ENCODE measurements at places on chromosomes 6 and 20.

DNA sequence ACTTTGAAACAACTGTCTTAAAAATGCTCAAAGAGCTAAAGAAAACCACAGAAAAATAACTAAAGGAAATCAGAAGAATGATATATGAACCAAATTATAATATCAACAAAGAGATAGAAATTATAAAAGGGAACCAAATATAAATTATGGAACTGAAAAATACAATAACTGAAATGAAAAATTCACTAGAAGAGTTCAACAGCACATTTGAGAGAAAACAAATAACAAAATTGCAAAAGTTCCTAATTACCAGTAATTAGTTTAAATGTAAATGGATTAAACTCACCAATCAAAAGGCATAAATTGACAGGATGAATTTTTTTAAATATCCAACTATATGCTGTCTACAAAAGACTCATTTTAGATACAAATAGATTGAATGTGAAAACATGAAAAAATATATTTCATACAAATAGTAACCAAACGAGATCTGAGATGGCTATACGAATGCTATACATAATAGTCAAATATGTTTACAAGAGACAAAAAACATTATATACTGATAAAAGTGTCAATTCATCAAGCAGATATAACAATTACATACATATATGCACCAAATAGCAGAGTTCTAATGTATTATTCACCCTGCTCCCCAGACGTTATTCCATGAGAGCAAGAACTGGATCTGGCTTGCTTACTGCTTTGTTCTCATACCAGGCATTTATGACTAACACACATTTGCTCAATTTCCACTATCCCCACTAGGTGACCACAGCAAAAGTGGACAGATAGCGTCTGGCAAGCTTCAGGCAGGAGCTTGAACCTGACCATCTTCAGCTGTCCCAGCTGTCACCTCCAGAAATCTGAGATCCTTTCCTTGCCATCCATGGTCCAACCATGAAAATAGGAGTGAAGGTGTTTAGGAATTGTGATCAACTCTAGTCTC lies 72.4 kb upstream of the SIRPA start:
- DNase-seq = no peak

- peak; percentile 24 for DNase-seq
Observed at GRCh38 chr6:149450679-149451375, 34.0 kb downstream of the ZC3H12D start.

DNA sequence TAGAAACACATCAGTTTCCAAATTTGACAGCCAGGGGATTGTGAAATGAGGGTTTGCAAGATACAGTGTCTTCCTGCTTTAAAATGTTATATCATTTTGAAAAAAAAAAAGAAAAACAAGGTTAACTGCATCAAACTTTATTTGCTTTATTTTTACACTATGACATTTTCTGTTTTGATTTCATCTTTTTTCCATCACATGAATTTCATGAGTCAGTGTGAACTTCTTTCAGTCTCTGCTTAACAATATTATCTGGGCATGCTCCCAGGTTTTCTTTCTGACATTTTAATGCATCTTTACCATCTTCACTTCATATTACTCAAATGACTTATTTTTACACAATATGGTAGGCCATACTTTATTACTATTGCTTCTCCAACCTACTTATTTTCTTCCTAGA lies 1.9 kb downstream of the NCOA7 start:
- no peak for DNase-seq

DNA sequence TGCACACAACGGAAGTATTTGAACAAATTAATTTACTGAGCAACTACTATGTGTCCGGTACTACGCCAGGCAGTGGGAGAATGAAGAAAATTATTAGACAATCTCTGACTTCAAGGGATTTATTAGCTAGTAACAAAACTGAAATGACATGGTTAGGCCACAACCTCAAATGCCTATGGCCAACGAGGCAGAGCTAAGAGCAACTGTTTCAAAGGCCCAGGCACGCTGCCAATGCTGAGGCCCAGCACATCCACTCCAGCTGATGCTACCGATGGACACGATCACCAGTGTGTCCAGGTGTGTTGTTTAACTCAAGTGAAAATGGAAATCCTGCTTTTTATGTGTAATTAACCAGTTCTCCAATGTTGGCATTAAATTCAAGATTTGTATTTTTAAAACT lies 420.9 kb downstream of the PRKN start:
- DNase-seq = no peak

DNA sequence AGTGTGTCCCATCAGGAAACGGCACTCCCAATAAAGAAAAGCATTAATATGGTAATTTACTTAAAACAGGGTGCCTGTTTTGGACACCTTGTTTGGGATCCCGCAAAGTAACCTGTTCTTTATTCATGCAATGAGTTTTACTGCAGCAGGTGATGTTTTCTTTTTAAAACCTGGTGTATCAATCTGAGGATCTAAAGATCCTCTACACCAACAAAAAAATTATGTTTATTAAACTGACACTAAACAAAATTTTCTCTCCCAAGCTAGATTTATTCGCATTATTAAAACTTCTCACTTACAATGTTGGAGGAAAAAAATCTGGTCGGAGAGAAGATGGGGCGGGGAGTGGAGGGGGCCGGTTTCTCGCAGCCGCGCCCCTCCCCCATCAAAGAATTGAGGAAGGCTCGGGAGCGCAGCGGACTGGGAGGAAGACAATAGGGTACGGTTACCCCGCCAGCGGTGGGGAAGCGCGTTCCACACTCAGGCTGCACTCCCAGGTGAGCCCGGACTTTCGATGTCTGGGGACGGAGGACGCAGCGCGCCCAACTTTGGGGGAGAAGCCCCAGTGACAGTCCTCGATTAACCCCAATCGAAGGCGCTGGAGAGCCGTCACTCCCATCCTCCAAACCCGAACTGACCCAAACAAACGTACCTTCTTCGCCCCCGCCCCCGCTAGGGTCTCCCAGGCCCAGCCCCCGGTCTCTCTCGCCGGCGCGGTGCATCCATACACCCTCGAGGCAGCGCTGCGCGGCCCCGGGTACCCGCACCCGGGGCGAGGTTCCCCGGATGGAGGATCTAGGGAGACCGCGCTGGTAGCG lies 1.3 kb downstream of the CD24 start:
- DNase-seq = no peak

DNA sequence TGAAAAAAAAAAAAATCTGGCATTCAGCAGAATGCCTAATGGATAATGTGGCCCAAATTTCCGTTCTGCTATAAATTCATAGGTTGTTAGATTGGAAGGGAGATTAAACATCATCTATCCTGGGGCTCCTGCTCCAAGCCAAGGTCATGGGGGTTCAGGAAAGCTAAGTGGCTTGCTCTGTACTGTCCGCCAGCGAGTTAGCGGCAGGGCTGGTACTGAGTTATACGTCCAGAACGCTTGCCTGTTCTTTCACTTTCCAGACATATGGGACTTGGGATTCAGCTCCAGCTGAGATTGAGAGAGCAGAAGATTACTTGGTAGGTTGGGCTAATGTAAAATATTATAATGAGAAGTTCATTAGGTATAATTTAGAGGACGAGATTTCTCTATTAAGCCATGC lies 858 bp downstream of the RWDD1 start:
- peak; percentile 17 for DNase-seq

DNA sequence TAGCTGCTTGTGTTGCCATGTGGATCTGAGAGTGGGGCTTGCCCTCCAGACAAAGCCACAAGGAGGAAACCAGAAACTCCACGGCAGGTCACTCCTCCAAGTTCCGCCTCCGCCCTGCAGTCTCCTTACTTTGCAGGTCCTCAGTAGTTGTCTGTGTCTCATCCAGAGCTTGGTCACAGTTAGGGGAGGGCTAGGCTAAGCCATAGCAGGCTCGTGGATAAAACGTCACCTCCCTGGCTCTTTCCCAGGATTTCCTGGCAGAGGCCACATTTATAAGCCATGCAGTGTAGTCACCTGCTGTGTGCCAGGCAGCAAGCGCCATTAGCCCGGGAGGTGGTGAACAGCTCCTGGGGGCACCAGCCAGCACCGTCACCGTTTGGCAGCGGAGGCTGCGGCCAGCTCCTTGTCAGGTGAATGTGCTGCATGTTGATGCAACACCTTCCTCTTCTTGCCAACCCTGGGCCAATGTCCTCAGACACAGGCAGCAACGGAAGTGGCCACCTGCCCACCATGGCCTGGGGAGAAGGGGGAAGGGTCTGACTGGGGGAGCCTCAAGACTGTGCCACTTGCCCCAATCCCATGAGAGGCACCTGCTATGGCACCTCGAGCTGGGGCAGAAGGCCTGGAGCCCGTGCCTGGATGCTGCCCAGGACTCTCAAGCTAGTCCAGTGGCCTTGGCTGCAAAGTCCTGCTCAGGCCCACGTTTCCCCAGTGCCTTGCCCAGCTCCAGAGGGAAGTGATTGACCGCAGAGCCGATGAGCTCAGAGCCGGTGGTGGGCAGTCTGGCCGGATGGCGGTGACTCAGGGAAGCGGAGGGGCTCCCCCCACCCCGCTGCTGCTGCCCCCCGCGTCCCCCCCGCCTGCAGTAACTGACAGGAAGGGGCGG lies 39.0 kb upstream of the SLCO4A1 start:
- DNase-seq = no peak

- DNase-seq = no peak
Observed at GRCh38 chr20:50460115-50460607, 50.0 kb upstream of the PTPN1 start.

GRCh38 chr6:129659590-129660345 lies 50.2 kb downstream of the ARHGAP18 start:
- no peak for DNase-seq

DNA sequence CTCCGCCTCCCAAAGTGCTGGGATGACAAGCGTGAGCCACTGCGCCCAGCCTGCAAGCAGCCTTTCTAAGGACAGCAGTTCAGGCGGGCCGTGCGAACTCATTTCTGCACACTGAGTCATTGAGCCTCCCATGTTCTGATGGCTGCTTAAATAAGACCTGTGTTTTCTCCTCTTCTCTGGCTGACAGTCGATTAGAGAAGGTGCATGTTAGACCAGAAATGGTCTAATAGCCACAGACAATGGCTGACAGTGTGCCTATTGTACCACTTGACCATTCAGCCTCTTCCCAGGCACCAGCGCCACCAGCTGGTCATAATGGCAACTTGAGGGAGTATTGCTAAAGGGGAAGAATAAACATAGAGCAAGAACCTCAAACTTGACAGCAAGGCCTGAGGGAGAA lies 6.2 kb downstream of the CST11 start:
- no peak for DNase-seq

GRCh38 chr20:6006603-6006949 lies 47.3 kb downstream of the LRRN4 start:
- no peak for DNase-seq

GRCh38 chr6:21450149-21450548 lies 143.4 kb upstream of the SOX4 start:
- DNase-seq = no peak

DNA sequence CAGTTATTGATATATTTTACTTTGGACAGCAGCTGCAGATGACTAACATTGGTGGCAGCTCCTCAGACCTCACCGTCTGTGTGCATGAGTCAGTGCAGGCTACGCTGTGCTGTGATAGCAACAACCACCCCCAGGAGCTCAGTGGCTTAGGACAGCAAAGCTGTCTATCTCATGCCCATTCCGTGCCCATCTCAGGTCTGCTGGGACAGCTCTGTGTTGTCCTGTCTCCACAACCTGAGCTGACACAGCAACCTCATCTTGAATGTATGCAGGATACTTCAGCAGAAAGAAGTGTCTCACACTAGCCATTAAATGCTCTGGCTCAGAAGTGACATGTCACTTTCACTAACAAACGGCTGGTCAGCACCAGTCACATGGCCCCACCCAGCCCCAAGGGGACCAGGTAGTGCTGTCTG lies 47.7 kb downstream of the BANF2 start:
- no peak for DNase-seq

DNA sequence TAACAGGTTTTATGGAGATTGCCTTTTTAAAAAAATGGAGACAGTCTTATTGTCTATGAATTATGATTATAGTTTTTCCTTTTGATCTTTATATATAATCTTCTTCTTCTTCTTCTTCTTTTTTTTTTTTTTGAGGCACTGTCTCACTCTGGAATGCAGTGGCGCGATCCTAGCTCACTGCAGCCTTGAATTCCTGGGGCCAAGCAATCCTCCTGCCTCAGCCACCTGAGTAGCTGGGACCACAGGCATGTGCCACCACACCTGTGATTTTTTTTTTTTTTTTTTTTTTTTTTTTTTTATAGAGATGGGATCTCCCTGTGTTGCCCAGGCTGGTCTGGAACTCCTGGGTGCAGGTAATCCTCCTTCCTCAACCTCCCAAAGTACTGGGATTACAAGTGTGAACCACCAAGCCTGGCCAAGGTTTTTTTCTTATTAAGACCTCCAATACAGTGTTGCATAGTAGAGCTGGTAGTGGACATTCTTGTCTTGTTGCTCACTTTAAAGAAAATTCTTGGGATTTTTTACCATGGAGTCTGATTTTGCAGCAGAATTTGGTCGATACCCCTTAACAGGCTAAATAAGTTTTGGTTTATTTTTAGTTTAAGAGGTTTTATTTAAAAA lies 46.5 kb downstream of the STK4 start:
- DNase-seq = no peak

DNA sequence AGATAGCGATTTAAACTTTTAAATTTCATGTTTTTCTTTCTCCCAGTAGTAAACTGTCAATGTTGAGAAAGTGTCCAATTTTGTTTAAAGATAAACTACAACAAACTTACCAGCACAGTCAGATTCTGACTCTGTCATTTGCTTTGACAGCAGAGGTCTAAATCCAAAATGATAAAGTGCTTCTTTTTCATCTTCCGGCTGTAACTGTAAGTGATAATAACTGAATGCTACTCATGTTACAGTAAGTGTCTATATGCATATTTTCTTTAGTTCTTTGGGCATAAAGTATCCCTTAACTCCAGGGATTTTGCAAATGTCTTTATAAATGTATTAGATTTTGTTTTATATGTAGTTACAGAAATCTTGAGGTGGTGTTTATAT lies 610.4 kb downstream of the RFPL4B start:
- DNase-seq = no peak
